Ovary (tissue), 10 donors: ENCODE measurements at places on chromosomes 4 and X. TPM values are rescaled to one million over a fixed set of nuclear protein-coding genes. Genes with fewer than 3 reads are reported as not detected.

SNCA gene
- polyA plus RNA-seq: 38.8 TPM

TLR2 gene
- 2.0 TPM for polyA plus RNA-seq

- no peaks in the 10 kb centered on the region for H3K27me3 ChIP-seq
- no peaks in the 10 kb centered on the region for H3K36me3 ChIP-seq
- H3K4me1 ChIP-seq: no peaks in the 10 kb centered on the region
- H3K4me3 ChIP-seq: no peak overlapping the region
Observed at GRCh38 chr4:37397505-37397904, 153.0 kb downstream of the NWD2 start.

- H3K27me3 ChIP-seq: no peaks in the 10 kb centered on the region
- no peak overlapping the region for H3K4me3 ChIP-seq
- H3K36me3 ChIP-seq: no peaks in the 10 kb centered on the region
Observed at GRCh38 chr4:43380093-43380492, 487.6 kb downstream of the GRXCR1 start.

- no peaks in the 10 kb centered on the region for H3K36me3 ChIP-seq
- H3K27ac ChIP-seq: no peak overlapping the region
- no peaks in the 10 kb centered on the region for H3K4me1 ChIP-seq
- DNase-seq: no peak
- no peak overlapping the region for H3K4me3 ChIP-seq
- no peaks in the 10 kb centered on the region for H3K27me3 ChIP-seq
Observed at GRCh38 chr4:100869276-100869675, 351.5 kb upstream of the EMCN start.

- DNase-seq: no peak
- no peaks in the 10 kb centered on the region for H3K4me1 ChIP-seq
- no peaks in the 10 kb centered on the region for H3K27me3 ChIP-seq
- no peak overlapping the region for H3K27ac ChIP-seq
- no peaks in the 10 kb centered on the region for H3K36me3 ChIP-seq
Observed at GRCh38 chrX:40748977-40749376, 13.6 kb upstream of the MED14 start.

DNA sequence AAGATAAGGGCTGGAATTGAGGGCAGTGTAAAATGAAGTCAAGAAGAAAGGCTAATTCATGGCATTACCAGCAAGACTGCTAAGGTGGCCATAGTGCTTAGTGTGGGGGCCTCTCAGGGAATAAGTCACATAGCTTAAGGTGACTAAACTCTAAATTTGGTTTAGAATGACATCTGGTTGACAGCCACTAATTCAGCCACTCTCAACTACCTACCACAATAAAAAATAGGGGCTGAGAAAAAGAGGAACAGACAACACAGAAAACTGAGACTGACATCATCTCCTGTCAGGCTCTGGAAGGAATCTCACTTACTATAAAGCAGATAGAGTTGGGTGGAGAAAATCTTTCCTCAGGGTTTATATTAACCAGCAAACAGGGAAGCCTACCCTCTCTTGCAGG lies 96.9 kb downstream of the CHRDL1 start:
- no peaks in the 10 kb centered on the region for H3K36me3 ChIP-seq
- no peak overlapping the region for H3K4me3 ChIP-seq

- H3K4me1 ChIP-seq: no peaks in the 10 kb centered on the region
- H3K4me3 ChIP-seq: no peak overlapping the region
- DNase-seq: no peak
- H3K27ac ChIP-seq: no peak overlapping the region
- no peaks in the 10 kb centered on the region for H3K36me3 ChIP-seq
Observed at GRCh38 chr4:75683482-75684155, 10.4 kb upstream of the G3BP2 start.

DNA sequence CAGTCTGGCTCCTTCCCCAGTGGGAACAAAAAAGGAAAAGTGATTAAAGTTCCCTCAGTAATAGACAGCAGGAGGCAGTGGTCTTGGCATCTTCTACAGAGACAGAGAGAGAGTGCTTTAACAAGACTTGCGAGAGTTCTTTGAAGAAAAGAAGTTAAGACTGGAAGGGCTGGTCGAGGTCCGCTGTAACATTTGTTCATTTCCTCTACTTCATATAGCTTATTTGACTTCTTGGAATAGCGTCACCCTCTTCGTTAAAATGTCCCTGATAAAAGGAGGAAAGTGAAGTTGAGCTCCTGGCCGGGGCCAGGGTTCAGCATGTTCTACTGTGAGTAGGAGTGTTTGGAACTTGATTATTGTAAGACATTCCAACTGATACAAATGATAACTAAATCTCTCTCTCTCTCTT lies 179.8 kb downstream of the SLIT2 start:
- no peaks in the 10 kb centered on the region for H3K4me1 ChIP-seq
- no peak for DNase-seq
- no peaks in the 10 kb centered on the region for H3K27me3 ChIP-seq
- H3K4me3 ChIP-seq: peak overlapping the region; percentile 9
- H3K27ac ChIP-seq: no peak overlapping the region
